Esophagus mucosa (tissue), 1 donor: ENCODE measurements at places on chromosomes 6 and 20. TPM values are rescaled to one million over a fixed set of nuclear protein-coding genes. Genes with fewer than 3 reads are reported as not detected.

Gene SLC26A8
- 0.04 TPM for total RNA-seq

Gene GABBR1
- 7.7 TPM for total RNA-seq

Gene TINAG
- total RNA-seq, result not detected

Gene ULBP2
- total RNA-seq, result 5.2 TPM

Gene PIGT
- 43.0 TPM for total RNA-seq

Gene SYNJ2
- total RNA-seq, result 12.9 TPM

Gene PHACTR3
- total RNA-seq, result not detected

Gene SLC52A3
- total RNA-seq, result 6.7 TPM

Gene NRSN1
- total RNA-seq, result not detected

Gene CLVS2
- not detected for total RNA-seq

Gene NT5DC1
- total RNA-seq, result 42.4 TPM

Gene ZC2HC1B
- total RNA-seq, result not detected

- no peak for ATAC-seq
These were observed 142.9 kb downstream of the RNASET2 start for GRCh38 chr6:166813461-166813860.

DNA sequence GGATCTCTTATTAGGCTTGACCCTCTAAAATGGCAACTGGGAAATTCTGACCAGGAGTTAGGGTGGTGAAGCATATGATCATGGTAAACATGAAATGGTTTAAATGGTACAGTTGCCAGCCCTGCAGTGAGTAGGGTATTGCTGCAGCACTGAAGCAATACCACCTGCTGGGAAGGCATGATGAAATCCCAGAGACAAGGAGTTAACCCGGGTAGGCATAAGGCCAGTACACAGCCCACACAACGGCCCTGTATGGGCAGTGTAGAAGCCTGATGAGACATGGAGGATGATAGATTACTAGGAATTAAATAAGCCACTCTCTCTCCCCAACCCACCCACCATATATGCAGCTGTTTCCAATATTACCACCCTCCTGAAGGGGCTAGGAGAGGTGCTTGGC is 197.4 kb upstream of the MOCS1 start:
- ATAC-seq, result no peak

DNA sequence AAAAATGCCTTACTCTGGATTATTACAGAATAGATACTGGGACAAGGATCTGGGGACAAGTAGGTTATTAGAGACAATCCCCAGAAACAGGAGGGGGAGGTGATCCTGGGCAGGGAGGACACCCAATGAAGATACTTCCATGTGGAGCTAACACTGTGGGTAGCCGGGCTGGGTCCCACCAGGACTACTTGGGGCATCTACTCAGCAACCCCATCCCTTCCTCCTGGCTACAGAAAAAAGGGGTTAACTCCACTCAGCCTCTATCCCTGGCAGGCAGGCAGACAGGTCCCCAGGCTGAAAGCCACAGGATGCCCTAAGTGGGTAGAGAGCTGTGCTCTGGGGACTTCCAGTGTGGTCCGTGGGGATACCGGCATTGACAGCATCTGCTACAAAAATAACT is 68.0 kb upstream of the NXT1 start:
- ATAC-seq, result no peak

DNA sequence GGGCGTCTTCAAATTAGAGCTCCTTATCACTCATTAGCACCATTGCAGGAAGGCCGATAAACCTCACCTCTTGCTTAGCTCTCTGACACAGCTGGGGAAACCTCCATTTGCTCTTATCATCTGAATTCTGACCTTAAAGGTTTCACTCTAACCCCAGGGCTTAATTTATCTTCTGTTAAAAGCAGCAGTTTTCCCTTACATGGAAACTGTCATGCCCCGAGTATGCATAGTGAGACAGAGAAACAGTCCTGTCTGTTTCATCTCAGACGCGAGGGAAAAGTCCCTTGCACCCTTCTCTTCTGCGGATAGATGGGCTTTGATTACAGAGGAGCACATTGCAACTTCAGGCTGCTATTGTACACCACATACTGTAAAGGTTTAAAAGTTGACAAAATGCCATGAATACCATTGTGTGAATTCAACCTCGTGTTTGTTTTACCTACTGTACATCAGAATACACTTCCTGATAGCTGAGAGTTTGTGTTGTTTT is 191.5 kb upstream of the BMP2 start:
- ATAC-seq, result no peak

- ATAC-seq, result no peak
These were observed 212.3 kb upstream of the SYNDIG1 start for GRCh38 chr20:24257171-24257570.

DNA sequence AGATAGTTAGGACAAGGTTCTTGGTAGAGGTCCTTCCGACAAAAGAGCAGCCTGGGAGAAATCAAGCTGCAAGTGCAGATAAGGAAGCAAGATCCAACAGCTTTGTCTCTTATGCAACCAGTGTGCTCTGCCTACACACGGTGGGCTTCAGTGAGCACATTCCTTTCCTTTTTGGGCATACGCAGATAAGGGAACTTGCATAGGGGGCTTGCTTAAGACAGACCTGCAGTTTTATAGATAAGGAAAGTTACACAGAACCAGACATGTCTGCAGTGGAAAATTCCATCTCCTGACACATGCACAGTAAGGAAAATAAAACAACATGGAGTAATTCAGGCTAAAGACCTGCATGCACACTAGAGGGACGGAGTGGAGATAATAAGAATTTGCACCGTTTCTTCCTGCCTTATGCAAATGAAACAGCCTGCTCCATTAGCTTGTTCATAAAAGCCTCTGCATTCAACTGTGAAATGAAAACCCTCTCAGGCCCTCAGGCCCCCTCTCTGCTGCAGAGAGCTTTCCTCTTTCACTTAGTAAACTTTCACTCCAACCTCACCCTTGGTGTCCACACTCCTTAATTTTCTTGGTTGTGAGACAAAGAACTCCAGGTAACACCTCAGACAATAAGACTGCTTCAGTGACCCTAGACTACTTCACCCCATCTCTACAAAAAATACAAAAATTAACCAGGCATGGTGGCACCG is 97.5 kb upstream of the MYLIP start:
- ATAC-seq, result no peak

DNA sequence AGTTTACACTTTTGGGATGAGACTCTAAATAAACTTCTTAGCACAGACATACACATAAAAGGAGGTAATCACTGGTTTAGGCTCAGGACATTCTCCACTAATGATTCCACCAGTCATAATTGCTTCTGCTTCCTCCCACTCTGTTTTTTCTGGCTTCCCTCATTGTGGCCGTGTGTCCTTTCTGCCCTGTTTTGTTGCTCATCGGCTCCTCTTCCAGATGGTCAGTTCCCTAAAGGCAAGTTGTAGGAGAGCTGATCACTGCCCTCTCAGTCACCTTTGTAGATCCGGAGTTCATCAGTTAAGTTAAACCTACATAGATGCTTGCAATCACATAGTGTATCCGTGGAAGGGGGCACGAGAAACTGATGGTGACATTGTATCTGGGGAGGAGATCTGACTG is 200.5 kb upstream of the ARG1 start:
- no peak for ATAC-seq

- ATAC-seq, result peak; percentile 62
These were observed 193.1 kb upstream of the SHLD1 start for GRCh38 chr20:5557123-5557522.

DNA sequence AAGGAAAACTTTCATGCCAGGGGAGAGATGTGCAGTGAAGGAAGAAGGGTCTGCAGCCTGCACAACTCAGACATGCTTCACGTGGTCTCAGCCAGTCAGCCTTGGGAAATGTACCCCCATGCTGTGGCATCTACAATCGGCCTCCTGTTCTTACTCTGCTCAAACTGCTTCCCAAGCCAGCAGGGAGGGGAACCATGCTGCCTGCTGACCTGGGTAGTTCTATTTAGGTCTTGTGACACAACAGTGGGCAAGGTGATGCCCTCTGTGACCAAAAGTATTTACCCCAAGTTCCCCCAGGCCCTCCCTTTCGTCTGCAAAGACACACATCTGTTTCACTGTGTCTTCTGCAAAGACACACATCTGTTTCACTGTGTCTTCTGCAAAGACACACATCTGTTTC is 106.9 kb downstream of the SLC23A2 start:
- no peak for ATAC-seq

GRCh38 chr6:149983145-149983544 is 19.4 kb downstream of the ULBP1 start:
- no peak for ATAC-seq

GRCh38 chr6:125165256-125165655 is 11.7 kb downstream of the TPD52L1 start:
- no peak for ATAC-seq

GRCh38 chr6:158205169-158205944 is 37.2 kb downstream of the GTF2H5 start:
- no peak for ATAC-seq
